ENCODE measurements at places on chromosomes 16 and 17.

- no peak for DNase-seq
Measured at GRCh38 chr17:50621574-50622031, 13.1 kb upstream of the ABCC3 start.

DNA sequence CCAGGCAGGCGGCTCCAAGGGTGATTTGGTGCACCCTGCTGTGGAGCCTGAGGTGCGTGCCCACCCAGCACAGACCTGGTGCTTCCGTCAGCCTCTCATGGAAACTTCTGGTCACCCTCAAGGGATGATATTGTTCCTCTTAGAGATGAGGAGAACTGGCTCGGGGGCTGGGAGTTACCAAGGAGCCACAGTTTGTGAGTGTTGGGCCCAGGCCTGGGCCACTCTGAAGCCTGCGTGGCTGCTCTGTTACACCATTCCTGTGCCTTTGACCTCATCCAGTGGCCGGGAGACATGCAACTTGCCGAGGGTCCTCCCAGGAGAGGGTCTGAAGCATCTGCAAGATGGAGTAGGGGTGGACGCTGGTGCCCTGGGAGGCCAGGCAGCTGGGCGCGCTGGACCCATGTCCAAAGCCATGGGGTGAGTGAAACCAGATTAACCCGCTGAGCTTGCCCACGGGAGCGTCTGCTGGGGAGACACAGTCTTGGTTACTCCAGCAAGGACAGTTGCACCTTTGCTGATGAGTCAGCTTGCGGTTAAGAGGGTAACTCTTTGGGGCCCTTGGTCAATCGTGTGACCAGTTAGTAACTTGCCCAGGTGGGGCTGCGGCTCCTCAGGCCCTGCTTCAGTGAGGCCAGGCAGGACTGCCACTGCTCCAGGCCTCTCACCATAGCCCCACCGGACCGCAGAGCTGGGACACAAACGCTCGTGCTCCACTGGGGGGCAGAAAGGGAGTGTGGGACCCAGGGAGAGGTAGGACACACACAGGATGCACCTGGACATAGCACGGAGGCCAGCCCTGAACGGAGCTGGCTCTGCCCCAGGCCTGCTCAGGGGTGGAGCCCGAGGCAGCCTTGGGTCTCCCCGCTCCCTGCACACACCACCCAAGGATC lies 7.5 kb downstream of the C16orf90 start:
- no peak for DNase-seq

DNA sequence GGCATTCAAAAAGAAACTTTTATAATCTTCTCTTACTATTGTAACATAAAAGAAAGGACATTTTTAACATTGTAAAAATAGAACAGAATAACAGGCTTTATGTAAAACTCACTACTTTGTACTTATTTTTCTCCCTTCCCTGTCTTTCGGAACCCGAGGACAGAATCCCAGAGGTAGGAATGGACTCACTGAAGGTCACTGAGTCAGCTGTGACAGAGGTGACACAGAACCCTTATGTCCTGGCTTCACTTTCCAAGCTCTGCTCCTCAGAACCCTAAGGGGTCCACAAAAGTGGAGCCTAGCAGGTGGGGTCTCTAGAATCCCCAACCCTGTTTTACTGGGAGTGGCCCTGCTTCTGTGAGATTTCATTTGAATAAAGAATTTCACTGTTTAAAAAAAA lies 3.7 kb downstream of the KCTD13 start:
- DNase-seq = no peak

DNA sequence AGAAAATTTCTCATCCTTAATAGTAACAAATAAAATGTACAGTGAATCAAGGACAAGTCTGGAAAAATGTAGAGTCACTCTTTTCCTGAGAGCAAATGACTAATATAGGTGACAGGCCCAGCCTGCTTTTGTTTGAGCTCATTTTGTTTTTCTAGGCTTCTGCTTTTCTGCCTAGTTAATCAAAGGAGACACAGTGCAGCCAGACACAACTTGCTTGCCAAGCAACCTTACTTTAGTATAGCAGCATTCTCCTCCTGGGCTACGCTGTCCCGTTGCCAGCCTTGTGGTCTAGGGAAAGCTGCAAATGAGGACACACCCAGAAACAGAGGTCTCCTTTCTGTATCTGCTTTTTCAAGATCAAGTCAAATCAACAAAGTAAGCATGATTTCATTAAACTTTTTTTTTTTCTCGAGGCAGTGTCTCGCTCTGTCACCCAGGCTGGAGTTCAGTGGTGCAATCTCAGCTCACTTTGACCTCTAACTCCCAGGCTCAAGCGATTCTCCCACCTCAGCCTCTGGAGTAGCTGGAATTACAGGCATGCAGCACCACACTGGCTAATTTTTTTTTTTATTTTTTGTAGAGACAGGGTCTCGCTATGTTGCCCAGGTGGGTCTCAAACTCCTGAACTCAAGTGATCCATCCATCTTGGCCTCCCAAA lies 17.2 kb downstream of the GINS3 start:
- DNase-seq = no peak

DNA sequence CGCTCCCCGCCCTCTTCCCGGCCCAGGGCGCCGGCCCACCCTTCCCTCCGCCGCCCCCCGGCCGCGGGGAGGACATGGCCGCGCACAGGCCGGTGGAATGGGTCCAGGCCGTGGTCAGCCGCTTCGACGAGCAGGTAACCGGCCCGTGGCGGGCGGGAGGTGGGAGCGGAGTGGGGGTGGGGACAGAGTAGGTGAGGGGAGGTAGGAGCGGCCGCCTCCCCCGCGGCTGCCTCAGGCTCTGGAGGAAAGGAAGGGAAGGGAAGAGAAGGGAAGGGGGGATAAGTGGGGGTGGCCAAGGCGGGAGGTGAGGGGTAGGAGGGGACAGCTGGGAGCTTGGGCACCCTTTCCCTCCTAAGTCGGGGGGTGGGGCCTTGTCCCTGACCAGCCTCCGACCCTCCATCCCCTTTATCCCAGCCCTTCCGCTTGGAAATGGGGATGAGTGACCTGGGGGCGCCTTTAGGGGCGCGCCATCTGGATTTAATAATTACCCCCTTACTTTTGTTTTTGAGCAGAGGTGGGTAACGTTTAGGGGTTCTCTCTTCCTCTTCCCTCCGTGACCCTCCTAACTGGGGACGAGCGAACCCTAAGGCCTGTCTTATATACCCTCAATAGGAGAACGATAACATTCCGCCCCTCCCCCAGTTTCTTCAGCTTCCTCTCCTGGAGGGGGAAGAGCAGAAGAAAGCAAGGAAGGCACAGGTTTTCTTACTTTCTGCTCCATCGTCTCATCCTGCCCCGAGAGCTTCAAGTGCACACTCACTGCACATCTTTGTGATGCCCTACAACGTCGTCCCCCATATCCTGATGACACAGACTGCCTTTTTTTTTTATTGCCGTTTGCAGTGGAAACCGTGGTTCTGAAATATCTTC lies 694 bp downstream of the NF1 start:
- peak; percentile 25 for DNase-seq

- peak; percentile 75 for DNase-seq
Measured at GRCh38 chr16:85420501-85421337, 192.4 kb upstream of the GSE1 start.

DNA sequence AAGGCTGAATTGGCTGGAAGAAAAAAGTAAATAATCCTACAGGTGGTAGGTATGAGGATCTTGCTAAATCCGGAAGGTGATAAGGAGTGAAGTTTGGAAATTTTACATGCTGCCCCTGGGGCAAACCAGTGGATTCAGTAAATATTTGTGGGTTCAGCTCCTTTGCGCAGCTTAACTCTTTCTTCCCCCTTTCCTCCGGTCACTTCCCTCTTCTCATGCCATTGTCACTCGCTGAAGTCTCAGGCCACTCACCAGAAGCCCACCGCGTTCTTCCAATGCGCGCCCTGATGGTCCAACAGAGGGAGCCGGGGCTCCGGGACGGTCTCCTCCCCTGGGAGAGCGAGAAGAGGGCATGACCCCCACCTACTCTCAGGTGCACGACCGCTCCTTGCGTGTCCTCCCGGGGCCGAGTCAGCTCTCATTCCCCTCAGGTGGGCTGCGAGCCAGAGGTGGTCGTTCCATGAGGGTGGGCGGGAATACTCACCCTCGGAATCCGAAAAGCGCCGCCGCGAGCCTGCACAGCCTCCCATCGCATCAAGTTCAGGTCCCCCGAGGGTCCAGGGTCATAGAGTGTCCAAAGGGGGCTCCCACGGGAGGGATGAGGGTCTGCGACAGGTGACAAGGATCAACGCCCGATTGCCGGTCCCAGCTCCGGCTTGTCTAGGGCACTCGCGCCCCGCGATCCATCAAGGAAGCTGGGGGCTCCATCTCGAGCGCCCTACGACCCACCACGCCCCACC lies 474 bp downstream of the CLN3 start:
- peak; percentile 19 for DNase-seq

GRCh38 chr17:35709874-35710273 lies 21.6 kb upstream of the RASL10B start:
- DNase-seq = no peak

- no peak for DNase-seq
Measured at GRCh38 chr17:76500074-76500746, 1.0 kb downstream of the RHBDF2 start.

DNA sequence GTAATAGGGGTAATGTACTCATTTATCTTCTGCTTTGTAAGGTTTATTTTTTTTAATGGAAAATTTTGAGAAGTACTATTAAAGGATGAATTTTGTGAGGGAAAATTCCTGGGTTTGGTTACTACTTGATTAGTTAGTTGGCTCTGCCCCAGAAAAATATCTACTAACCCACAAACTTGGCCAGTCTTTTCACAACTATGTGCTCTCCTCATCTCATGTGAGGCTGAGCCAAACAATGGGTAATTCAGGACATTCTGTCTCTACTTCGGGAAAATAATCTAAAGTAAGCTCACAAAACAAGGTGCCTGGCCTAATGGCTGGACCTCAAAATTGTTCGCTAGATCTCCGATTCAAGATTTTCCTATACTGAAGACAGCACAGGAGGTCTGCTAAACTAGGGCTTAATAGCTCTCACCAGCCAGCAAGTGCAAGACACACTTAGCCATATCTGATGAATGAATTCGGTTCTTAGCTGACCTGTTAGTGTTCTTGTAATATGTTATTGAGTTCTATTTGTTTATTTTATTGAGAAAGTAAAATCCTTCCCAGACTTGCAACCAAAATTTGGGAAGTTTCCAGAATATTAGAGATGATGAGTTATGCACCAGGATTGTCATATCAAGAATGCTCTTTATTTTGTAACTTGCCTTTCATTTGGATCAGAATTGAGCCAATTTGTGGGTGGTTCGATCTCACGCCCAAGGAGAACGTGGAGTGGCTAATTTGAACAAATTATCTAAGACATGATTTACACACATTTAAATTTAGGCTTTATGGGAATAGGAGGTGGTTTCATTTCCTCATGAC lies 5.7 kb downstream of the KCNJ16 start:
- DNase-seq = no peak

DNA sequence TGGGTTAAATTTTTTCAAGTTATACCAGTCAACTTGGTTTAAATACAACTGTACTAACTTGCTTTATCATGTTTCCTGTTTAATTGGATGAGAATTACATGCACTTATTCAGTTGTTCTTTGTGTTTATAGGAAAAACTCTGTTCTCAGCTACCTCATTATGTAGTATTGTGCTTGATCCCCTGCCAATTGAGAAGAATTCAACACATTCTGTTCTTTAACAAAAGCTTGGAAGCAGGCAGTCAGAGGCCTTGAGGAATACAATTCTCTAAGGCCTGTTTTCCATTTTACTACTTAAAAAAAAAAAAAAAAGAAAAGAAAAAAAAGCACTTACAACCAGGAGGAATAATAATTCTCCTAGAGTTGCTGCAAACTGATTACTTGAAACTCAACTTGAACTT lies 60.6 kb upstream of the CMIP start:
- DNase-seq = no peak

- DNase-seq = no peak
Measured at GRCh38 chr17:76499267-76499667, 2.0 kb downstream of the RHBDF2 start.

DNA sequence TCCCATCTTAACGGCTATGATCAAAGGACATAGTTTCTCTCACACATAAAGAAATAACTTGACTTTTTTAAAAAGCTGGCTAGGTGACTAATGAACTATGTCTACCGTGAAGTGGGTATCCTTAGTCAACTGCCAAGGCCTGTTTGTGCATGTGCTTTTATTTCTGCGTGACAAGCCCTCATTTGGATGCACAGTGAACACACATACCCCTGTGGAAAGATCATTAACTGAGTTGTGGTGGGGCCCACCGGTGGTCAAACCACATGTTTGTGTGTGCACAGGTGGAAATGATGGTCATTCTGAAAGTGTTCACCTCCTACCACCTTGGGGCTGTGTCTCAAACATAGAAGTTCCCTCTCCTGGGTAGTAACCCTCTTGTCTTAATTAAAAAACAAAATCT lies 256.1 kb upstream of the SALL1 start:
- DNase-seq = no peak

DNA sequence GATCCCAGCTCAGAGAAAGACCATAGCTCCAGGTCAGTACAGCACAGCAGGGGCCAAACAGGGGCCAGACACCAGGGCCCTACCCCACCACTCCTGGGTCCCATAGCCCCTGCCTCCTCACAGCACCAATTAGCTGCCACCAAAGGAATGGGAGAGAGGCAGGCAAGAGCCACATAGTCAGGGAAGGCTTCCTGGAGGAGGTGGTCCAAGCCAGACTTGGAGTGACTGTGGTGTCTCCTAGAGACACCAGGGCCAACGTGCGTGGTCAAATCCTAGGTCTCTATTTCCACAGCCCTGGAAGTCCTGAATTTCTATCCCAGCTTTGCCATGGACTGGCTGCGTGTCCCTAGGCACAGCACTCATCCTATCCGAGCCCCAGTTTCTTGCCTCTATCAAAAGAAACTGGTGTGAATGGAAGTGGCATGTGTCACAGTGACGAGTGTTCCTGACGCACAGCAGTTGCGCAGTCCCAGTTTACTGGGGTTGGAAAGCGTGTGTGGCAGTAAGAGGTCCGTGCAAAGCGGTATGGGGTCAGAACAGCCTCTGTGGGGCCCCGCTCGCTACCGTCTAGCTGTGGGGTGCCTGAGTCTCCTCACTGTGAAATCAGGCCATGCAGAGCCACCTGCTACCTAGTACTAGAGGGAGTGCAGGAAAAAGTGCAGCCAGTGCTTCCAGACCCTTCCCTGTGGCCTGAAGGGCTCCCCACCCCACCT lies 23.5 kb downstream of the KCNJ12 start:
- no peak for DNase-seq

- peak; percentile 1 for DNase-seq
Measured at GRCh38 chr17:61057257-61057656, 342.4 kb upstream of the TBX2 start.

- DNase-seq = no peak
Measured at GRCh38 chr17:46078675-46079074, 79.6 kb downstream of the STH start.

- DNase-seq = no peak
Measured at GRCh38 chr17:82566129-82566960, 46.8 kb downstream of the FOXK2 start.
